ENCODE measurements at places on chromosomes 6 and 20.

GRCh38 chr6:7468382-7469081 lies 72.9 kb upstream of the DSP start:
- no peak for DNase-seq

- DNase-seq: no peak
Observed at GRCh38 chr6:44035621-44036020, 91.6 kb downstream of the MRPL14 start.

GRCh38 chr6:134434019-134434942 lies 116.4 kb upstream of the SGK1 start:
- no peak for DNase-seq

DNA sequence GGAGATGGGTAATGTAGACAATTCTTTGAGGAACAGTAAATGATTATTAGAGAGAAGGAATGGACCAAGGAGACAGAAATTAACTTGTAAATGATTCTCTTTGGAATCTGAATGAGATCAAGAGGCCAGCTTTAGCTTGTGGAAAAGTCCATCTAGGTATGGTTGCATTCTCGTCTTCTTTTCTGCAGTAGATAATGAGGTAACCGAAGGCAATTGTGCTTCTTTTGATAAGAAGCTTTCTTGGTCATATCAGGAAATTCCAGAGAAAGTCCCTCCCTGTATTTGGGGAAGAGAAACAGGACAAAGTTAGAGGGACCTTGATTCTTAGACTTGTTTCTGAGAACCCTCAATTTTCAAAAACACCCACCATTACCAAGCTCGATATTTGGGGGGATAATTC lies 109.1 kb upstream of the PRSS16 start:
- DNase-seq: no peak

DNA sequence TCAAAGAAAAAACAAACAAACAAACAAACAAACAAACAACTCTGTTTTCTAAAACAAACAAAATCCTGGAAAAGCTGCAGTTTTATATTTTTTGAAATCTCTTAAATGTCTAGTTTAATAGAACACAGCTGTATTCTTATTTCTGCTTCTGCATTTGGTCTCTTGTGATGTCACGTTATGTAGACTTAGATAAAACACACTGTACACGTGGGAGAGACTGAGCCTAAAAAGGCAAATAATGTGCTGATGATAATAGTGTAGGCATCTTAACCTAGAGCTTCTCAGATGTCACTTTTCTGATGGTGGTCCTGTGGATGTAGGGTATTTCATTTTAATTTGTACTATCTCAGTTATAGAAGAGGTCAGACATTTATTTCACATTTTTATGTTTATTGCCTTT lies 261.7 kb downstream of the UTRN start:
- no peak for DNase-seq

DNA sequence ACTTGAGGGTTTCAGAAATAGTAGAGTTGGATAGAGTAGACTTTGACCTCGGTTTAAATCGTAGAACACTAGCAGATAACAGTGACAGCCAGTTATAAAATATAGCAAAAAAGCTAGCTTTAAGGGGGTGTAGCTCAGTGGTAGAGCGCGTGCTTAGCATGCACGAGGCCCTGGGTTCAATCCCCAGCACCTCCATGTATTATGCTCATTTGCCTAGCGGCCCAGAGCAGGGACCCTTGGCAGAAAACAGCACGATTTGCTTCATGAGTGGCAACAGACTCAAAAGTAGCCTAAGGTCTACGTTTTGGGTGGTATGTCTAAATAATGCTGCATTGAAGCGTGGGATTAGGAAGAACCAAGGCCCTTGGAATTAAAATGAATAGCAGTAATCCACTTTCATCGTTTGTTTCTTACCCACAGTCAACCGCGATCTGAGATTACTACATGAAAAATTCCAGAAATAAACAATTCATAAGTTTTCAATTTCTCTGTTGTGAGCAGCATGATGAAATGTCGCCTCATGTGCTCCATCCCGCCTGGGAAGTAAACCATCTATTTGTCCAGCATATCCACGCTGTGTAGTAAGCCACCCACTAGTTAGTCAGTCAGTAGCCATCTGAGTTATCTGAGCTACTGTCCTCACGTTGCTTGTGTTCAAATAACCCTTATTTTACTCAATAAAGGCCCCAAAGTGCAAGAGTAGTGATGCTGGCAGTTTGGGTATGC lies 184.9 kb downstream of the GPX5 start:
- DNase-seq: no peak

DNA sequence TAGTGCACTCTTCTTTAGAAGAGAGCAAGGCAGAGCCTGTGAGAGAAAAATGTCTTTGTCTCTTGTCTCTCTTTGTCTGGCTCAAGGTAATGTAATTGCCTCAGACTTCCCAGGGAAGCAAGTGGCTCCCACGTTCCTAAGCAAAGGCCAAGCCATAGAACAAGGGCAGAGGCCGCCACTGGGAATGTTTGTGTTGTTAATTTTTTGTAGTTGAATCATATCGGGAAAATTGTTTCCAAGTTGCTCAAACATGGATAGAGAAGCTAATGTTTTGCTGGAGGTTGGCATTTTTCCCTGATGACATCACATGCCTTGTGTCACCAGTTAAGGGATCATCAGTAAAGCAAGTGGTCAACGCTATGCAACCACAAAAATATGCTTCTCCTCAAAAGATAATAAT lies 211.5 kb upstream of the FOXA2 start:
- DNase-seq: no peak

DNA sequence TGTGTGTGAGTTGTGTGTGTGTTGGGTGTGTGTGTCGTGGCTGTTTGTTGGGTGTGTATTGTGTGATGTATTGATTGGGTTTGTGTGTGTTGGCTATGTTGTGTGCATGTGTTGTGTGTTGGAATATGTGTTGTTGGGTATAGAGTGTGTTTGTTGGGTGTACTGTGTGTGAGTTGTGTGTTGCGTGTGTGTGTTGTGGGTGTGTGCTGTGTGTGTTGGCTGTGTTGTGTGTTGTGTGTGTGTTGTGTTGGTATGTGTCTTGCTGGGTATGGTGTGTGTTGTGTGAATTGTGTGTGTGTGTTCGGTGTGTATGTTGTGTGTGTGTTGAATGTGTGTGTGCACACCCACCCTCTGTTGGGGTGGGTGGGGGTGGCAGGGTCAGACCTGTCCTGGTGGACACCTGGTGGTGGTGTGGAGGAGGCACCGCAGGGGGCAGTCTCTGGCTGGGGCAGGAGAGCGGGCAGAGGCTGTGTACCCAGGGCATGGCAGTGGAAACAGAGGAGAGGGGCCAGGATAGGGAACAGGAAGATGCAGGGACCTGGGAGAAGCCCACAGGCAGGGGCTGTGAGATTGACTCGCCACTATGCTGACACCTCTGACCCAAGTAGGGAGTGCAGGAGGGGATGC lies 25.5 kb upstream of the PXDC1 start:
- no peak for DNase-seq

DNA sequence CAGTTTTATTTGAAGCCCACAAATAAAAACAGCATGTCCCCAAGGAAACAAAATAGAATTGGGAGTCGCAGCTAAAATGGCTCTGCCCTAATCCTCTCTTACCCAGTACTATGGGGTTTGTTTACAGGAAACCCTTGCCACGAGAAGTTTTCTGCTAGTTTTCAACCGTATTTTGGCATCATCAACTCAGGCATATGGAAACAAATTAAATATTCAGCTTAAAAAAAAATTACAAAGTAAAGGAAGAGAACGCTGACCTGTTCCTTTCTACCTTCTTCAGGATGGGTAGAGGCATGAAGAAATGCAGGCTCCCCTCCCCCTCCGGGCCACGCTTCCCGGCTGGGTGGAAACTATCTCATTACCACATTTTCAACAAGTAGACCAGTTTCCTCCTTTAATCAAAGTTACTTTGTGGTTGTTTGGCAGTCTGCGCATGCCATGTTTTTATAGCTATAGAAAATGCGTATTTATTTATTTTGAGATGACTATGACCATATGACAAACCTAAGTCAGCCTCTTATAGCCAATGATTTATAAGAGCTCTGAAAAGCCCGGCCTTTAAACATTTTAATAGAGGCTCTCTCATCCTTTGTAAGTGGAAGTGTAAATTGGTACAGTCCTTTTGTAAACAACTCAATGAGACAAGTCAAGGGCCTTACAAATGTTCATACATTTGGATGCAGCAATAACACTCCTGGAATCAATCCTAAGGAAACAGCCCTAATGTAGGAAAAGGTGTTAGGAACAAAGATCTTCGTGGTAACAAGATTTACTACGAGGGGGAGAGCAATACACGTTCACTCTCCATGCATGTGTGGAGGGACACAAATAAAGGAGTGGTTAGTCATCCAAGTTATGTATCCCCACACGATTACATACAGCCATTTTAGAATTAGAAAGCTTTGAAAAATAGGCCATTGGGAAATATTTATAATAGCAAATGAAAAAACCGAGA lies 16.1 kb upstream of the ZNF217 start:
- DNase-seq: peak; percentile 89

DNA sequence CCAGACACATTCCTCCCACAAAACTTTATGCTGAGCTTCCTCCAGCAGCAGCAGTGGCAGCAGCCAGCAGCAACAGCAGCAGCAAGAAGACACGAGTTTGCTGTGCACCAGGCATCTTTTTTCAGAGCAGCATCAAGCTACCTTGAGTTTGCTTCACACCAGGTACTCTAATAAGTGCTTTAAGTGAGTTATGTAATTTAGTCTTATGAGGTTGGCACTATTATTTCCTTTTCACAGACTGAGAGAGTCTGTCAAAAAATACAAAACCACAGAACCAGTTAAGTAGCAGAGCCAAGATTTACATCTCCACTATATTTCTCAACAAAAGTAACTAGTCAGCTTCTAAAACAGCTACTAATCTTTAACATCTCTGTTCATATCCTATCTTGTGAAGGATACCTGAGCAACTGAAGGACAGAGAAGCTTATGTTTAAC lies 23.7 kb downstream of the RANBP9 start:
- no peak for DNase-seq

GRCh38 chr6:85568411-85568810 lies 25.2 kb downstream of the SNX14 start:
- no peak for DNase-seq

GRCh38 chr6:6820641-6821238 lies 232.2 kb downstream of the LY86 start:
- DNase-seq: peak; percentile 73

Data from DMS79 (cell line).